ENCODE measurements at places on chromosomes 4 and X.

DNA sequence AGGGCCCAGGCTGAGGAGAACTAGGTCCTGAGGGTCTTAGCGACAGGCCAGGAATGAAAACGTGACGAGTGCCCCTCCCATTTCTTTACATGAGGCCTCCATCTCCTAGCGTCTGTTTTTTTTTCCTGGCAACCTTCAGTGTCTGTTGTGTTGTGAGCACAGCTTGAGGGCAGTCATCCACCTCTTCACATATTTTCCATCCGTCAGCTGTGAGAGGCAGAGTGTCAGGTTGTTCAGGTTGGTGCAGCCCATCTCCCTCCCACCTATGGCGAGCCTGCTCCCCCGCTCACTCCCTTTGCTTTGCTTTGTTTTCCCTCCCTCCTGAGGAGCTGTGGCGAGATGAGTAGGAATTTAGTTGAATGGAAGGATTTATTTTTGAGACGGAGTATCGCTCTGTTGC is 51.7 kb upstream of the CHRNA9 start:
- no peak for DNase-seq

DNA sequence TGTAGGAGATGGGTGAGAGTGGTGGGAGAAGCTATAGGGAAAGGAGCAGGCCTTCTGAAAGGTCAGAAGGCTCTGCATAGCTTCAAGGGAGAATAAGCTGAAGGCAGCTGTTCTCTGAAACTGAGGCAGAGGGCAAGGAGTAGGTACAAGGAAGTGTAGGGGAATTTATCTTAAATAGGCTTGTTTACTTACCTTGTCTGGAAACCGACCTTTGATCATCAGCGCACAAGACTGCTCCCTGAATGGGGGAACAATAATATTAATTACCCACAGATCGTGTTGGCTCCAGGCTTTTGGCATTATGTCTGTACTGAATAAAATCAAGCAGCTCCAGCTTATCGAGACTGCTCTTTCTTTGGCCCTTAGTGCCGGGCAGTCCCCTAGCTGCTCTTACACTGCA is 175.5 kb upstream of the MAGEB16 start:
- DNase-seq: no peak

- no peak for DNase-seq
These were observed 165.6 kb upstream of the S100G start for GRCh38 chrX:16484338-16484737.

DNA sequence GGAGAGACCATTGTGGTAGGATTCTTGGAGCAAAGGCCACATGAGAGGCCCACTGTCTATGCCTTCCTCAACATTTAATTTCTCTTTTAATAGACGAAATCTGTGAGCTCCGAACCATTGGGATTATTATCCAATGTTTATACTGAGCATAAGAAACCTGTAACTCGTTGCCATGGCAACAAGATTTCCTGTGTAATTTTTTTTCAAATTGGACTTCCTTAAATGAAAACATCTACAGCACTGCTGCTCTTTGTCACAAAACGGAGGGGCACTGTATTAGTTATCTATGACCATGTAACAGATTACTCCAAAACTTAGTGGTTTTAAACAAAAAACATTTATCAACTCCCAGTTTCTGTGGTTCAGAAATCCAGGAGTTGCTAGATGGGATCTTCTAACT is 38.7 kb downstream of the PPP1R2C start:
- no peak for DNase-seq
